ENCODE measurements at places on chromosomes 6 and 20.

GRCh38 chr20:59074456-59074855, 31.9 kb upstream of the PRELID3B start:
- no peak for DNase-seq

DNA sequence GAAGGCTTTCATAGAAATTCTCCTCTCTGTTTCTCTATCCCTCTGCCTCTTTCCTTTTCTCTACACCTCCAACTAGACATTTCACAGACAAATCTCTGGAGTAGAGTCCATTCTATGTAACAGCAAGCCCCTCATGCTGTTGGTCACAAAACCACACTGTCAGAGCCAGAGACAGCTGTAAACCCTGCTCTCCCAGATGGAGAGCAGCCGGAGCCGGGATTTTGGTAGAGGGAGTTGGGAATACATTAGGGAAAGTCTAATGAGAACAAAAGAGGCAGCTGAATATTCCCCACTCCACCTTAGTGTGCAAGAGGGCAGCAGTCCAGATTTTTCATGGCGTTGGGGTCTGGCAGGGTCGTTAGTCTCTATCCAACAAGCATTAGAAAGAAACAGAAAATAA, 68.3 kb upstream of the EDN1 start:
- DNase-seq: no peak

- DNase-seq: no peak
Measured at GRCh38 chr20:44656448-44656847, 4.9 kb upstream of the ADA start.

DNA sequence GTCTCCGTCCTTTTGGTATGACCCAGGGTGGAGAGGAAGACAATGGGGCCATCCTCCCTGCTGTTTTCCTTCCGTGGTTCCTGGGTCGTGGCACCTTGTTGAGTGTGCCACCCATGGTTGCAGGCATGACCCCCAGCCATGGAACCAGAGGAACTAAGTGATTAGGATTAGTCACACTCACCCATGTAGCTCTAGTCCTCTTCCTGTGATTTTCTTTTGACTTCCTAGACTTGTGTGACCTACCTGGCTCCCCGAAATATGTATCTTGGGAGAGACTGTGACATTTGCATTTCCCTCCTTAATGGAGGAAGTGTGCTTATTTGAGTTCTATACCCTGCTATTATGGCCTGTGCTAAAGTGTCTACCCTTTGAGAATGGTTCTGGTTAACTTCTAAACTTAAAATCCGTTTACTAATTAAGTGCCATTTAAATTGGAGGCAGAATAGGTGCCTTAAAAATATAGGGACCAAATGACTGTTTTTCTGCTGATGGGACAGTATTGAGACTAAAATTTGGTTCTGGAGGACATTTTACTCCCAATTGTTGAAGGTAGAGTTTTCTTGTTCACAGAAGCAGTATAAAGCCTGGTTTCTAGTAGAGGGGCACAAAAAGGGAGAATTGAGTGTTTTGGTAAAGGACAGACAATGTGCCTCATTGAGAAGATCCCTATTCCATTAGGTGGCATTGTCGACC, 545.6 kb downstream of the HDGFL1 start:
- DNase-seq: no peak

GRCh38 chr6:159973406-159973805, 4.5 kb downstream of the IGF2R start:
- DNase-seq: no peak

- DNase-seq: no peak
Measured at GRCh38 chr6:6890400-6890858, 217.3 kb upstream of the RREB1 start.

DNA sequence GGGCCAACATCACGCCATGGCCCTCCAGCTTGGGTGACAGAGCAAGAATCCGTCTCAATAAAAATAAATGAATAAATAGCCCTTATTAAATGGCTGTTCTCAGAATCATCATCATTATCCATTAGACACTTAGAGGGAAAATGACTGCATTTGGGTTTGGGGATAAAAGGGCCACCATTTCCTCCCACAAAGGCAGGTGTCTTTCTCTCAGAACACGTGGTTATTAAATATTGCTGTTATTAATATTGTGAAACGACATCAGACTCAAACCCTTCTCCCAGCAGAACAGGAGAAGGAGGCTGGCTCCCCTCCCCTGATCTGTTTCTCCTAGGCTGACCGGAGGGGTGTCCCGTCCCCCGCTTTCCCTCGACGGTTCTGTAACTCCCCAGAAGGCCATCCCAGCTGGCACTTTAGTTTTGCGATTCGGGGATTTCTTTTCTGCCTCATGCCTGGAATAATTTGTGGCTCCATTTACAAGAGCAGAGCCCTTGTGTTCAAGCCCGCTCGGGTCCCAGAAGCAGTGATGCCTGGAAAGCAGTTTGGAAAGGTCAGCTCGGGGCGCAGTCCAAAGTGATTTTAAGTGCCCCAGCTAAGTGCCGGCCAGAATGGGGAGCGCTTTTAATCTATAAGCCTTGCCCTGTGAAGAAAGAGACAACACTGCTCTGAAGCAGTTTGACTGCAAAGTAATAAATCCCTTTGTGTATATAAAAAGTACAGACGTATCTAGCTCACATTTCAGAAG, 41.9 kb downstream of the EYA2 start:
- peak; percentile 18 for DNase-seq

DNA sequence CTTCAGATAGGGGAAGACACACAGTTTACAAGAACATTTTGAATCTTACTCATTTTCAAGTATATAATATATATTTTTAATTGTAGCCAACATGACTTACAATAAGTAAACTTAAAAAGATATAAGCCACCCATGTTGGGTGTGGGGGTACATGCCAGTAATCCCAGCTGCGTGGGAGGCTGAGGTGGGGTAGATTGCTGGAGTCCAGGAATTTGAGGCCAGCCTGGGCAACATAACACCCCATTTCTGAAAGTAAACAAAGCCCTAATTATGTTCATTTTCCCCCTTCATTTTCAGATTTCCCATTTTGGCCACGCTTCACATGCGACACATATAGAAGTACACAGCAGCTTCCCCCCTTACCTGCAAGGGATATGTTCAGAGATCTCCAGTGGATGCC, 30.5 kb downstream of the SERPINB6 start:
- no peak for DNase-seq

DNA sequence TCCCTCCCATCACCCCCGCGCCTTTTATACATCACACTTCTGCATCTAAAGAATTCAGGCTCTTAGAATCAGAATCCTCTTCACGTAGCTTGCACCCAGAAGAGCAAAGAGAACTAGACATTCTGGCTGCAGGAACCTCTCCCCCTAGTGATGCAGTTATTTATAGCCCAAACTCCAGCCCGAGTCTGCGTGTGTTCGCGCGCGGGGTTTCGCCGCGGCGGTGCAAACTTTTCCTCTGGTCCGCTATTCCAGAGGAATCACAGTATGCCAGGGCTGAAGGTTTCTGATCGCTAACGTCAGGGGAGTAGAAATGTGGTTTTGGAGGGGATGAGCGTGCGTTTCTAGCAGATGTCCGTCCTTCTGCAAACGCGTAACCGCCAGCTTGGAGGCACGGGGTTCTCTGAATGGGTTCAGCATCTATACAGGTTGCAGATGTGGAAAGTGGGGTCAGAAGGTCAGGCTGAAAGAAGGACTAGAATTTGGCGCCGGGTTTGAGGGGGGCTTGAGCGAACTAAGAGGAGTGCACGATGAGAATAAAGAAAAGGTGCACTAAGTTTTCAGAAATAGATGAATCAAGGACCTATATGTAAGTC, 1.8 kb downstream of the EPHA7 start:
- DNase-seq: no peak

DNA sequence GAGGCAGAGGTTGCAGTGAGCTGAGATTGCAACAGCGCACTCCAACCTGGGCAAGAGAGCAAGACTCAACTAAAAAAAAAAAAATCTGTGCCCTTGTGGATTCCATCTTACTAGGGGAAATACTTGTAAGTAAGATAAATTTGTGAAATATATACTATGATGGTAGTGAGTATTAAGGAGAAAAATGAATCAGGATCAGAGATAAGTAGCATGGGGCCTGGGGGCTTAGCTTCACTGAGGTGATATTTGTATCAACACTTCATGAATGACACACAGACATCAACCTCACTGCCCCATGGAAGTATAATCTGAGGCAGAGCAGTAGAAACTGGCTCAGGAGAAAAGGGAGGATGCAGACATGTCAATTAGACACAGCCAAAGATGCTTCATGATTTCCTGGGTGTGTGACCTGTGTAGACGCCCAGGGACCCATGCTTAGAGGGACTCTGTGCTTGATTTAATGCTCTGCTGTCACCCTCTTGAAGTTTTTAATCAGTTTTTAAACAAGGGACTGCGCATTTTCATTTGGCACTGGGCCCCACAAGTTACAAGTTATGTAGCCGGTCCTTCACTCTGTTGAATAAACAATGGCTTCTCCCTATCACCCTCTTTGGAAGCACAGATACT, 41.9 kb downstream of the PCNA start:
- no peak for DNase-seq

- no peak for DNase-seq
Measured at GRCh38 chr20:64130876-64131275, 23.5 kb upstream of the NPBWR2 start.

- no peak for DNase-seq
Measured at GRCh38 chr6:47992809-47993208, 118.2 kb downstream of the PTCHD4 start.

- DNase-seq: no peak
Measured at GRCh38 chr6:34673064-34673463, 23.5 kb downstream of the ILRUN start.

GRCh38 chr6:133184798-133185372, 56.3 kb upstream of the EYA4 start:
- DNase-seq: peak; percentile 47

DNA sequence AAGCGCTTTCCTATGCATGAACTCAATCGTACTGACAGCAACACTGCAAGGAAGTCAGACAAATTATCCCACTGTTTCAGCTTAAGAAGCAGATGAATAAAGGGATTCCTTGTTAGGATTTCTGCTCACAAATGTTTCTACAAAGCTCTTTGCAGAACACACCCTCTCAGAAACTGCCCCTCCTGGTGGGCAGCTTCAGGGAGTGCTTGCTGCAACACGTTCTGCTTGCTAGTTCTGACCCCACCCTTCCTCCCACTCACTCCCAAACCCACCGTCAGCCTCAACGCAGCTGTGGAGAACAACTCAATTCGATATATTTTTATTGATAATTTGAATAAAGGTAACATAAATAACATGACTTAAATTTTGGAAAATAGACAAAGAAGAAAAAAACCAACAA, 250.8 kb upstream of the PRDM1 start:
- peak; percentile 70 for DNase-seq

DNA sequence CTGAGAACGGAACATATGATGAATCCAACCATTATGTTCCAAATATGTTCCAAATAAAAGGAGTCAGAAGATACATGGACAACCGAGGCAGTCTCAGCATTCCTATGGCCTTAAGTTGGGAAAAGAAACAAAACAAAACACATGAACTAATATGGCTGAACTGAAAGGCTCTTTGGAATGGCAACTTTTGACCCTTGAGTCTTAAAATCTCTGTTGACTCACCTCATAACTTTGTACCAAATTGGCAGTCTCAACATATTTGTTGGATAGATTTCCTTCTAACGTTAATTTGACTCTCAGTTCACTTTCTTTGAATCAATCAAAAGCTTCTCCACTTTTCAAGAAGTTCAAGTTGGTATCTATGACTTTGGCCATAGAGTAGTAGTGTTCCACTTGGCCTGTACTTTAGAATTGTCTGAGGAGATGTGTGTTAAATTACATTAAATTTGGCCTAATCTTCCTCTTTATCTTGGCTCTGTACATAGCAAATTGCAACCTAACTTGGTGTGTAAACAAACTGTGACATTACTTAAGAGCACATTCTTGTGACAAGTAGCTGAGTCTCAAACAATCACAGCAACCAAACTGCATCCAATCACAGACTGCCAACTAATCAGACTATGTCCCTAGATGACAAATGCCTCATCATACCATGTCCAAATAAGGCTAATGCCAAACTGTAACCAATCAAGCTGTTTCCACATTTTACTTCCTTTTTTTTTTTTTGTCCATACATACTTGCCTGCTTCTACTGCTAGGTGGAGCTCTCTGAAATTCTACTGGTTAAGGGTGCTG, 208.8 kb downstream of the BMP2 start:
- DNase-seq: no peak

- DNase-seq: peak; percentile 25
Measured at GRCh38 chr6:140105857-140106256, 731.4 kb upstream of the CITED2 start.

DNA sequence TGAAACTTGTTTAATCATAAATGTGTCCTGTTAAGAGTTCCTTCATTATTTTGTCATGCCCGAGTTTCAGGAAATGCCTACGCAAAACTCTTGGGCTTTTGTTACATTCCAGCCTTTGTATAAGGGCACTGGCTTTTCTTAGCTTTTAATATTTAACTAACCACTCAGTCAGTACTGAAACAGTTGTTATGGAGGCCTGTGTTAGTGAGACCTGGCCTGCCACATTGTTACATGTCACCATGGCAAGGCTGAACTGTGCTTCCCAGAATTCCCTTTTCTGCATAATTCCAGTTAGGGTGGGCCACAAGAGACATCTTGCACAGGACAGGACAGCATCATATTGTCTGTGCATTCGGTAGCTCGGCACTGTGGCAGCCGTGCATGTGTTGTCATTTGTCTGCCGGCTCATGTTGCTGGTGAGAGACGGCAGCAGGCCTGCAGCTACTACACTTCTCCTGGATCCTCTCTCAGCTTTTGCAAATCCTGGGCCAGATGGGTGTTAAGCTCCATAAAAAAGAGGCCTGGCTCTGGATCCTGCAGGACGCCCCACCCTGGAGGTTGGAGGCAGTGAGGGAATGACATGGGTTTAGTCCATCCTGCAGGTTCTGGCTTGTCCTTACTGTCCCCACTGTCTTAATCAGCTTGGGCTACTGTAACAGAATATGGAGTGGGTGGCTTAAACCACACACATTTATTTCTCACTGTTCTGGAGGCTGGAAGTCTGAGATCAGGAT, 128.8 kb upstream of the DTNBP1 start:
- DNase-seq: no peak

GRCh38 chr20:37336369-37337207, 9.4 kb upstream of the SRC start:
- peak; percentile 60 for DNase-seq

GRCh38 chr6:37160922-37161778, 8.8 kb upstream of the PIM1 start:
- DNase-seq: peak; percentile 82

GRCh38 chr6:153099636-153100035, 31.4 kb downstream of the RGS17 start:
- DNase-seq: no peak

DNA sequence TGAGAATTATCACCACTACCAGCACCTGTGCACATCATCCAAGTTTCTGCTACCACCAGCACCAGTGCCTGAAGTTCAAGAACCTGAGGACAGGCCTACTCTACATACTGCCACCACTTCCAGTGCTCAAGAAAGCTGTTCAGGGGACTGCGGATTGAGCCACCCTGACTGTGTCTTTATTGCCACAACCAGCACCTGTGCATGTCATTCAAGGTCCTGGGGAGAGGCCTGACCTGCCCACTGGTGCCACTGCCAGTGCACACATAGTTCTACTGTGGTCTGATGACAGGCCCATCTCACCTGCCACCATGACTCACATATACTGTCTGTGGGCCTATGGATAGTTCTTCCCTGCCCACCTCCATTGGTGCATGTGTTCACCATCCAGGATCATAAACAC, 559.4 kb downstream of the COL12A1 start:
- DNase-seq: no peak
